ENCODE measurements at places on chromosomes 11 and 22. TPM values are rescaled to one million over a fixed set of nuclear protein-coding genes. Genes with fewer than 3 reads are reported as not detected.

DNA sequence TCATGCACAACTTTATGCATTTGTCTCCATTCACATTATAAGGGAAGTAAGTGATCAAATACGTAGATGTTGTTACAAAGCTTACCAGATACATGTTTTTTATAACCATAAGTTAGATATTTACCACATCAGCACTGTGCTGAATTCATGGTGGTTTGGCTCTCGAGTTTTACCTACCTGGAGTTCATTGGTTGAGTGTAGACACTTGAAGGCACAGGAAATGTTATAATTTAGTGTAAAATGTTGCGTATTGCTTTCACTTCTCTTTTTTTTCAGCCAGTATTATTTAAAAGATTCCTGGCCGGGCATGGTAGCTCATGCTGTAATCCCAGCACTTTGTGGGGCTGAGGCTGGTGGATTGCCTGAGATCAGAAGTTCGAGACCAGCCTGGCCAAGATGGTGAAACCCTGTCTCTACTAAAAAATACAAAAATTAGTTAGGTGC, 53.1 kb upstream of the GRK2 start:
- DNase-seq: no peak

GRCh38 chr11:15621565-15621964, 506.8 kb downstream of the INSC start:
- DNase-seq: no peak

- DNase-seq: peak; percentile 23
Measured at GRCh38 chr11:32231909-32232493, 141.1 kb downstream of the RCN1 start.

- DNase-seq: no peak
Measured at GRCh38 chr22:29626497-29627195, 23.2 kb downstream of the NF2 start.

CYP2R1 gene
- 13.2 TPM for polyA plus RNA-seq

- DNase-seq: peak; percentile 9
Measured at GRCh38 chr22:29555065-29555644, 1.6 kb upstream of the THOC5 start.

GRCh38 chr11:94673386-94673785, 94.8 kb upstream of the AMOTL1 start:
- no peak for DNase-seq

Measured in small intestine (tissue), 16 donors.